ENCODE measurements at places on chromosomes 11 and 22.

- DNase-seq: no peak
These were observed 7.1 kb downstream of the DDB1 start for GRCh38 chr11:61325649-61326414.

DNA sequence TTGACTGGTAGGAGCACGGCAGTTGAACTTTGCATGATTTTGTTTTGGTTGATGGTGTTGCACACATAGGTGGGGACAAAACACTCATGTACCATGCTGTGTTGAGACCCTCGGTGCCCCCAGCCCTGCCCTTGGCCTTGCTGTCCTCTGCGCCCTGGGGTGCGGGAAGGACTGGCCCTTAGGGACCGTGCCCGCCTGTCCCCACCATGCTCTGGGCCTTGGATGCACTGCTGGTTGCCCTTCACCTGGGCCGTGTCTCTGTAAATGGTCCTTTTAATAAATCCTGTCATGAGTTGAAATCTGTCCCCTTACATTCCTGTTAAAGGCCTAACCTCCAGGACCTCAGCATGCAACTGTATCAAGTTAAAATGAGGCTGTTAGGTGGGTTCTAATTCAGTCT lies 102.3 kb upstream of the ANO1 start:
- DNase-seq: no peak

DNA sequence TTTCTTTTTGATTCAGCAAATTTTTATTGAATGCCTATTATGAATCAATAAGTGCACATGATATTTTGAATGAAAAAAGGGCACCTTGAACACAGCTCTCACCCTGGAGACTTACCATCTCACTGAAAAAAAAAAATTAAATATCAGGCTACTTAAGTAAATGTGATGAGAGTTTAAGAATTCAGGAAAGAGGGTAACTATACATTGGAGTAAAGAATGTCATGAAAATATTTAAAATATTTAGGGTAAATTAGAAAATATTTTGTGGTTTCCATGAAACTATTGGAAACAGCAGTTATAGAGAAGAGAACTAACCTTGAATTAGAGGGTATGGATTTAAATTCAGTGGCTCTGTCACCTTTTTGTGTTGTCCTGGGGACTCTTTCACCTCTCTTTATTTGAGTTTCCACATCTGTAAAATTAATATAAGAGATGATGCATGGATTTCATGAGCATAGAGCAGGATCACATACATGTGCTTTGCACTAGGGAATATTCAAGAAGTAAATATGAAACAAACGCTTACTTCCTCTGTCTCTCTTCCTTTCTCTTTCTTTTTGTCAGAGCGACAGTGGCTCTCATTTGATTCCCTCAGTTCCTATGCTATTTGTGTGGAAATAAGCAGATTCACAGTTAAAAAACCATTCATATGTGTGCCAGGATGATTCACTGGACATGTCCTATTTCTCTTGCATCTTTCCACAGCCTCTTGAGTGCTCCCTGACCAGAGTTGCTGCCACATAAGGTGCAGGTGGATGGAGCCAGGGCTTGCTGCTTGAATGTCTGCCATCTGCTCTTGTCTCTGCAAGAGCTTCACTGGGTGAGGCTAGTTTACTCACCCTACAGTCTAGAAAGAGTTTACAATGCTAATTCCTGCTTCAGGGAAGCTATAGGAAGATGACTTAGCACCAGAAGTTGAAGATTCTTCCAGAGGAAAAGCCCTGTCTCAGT lies 533.1 kb downstream of the ETS1 start:
- DNase-seq: no peak

DNA sequence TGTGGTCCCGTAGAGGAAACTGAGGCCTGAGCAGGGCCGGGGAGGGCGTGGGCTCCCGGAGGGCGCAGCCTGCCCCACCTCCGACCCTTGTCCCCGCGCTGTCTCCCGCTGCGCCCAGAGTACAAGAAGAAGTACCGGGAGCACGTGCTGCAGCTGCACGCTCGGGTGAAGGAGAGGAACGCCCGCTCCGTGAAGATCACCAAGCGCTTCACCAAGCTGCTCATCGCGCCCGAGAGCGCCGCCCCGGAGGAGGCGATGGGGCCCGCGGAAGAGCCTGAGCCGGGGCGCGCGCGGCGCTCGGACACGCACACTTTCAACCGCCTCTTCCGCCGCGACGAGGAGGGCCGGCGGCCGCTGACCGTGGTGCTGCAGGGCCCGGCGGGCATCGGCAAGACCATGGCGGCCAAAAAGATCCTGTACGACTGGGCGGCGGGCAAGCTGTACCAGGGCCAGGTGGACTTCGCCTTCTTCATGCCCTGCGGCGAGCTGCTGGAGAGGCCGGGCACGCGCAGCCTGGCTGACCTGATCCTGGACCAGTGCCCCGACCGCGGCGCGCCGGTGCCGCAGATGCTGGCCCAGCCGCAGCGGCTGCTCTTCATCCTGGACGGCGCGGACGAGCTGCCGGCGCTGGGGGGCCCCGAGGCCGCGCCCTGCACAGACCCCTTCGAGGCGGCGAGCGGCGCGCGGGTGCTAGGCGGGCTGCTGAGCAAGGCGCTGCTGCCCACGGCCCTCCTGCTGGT lies 1.9 kb downstream of the NLRP6 start:
- DNase-seq: no peak

- DNase-seq: no peak
These were observed 68.6 kb upstream of the TMEM45B start for GRCh38 chr11:129747071-129747470.

- no peak for DNase-seq
These were observed 65.5 kb downstream of the BCR start for GRCh38 chr22:23245799-23246136.

GRCh38 chr11:355581-356458 lies 13.5 kb upstream of the B4GALNT4 start:
- DNase-seq: no peak

- DNase-seq: no peak
These were observed 2.7 kb downstream of the CRYBB1 start for GRCh38 chr22:26615149-26615548.

- DNase-seq: no peak
These were observed 401.3 kb downstream of the LRRC4C start for GRCh38 chr11:41058138-41058537.

GRCh38 chr11:66689661-66690590 lies 12.2 kb upstream of the RBM4B start:
- DNase-seq: no peak

DNA sequence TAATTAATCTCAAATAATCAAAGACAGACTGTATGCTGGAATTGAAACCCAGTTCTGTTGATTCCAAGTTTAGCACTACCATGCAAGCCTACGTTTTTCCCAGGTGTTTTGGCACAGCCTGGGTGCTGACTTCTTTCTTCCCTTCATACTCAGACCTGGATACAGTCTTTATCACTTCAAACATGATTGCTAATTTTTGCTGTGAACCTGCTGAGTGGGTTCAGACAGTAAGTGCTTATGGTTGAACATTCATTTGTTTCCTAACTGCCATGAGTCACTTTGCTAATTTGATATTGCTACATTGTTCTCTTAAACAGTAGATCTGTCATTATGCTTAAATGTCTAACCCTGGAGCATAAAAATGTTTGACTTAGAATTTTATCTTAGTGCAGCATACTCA lies 12.2 kb downstream of the PAAF1 start:
- DNase-seq: no peak

DNA sequence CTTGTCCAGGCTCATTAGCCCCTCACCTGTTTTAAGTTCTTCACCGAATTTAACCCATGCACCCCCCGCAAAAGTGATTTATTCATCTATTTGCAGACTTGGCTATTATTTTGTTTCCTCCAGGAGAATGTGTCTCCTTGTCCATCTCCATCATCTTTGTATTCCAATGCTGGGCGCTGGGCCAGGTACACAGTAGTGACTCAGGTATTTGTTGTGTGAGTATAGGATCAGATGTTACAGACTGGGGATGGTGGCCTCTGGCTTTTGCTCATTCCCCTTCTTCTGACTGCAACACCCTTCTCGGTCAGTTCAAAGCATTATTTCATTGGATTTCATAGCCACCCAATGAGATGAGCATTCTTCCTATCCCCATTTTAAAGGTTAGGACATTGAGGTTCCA lies 408.2 kb downstream of the MN1 start:
- no peak for DNase-seq

- DNase-seq: no peak
These were observed 118.2 kb upstream of the CRYBB3 start for GRCh38 chr22:25081409-25081824.

DNA sequence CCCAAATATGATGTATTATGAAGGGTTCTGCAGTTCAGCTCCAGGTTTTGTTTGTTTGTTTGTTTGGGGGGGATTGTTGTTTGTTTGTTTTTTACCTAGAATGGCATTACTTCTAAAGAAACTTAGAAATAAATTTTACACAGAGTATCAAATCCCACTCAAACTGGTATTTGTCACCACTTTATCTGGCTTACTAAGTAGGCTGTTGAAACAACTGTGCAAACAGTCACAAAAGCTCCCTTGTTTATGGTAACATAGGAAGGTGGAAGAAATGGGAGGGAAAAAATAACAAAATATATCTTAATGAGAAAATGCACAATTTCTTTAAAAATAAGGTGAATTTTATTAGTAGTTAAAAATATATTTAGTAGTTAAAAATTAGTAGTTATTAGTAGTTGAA lies 108.3 kb upstream of the ANO5 start:
- DNase-seq: no peak

- DNase-seq: no peak
These were observed 15.1 kb downstream of the APOL6 start for GRCh38 chr22:35663371-35663770.

DNA sequence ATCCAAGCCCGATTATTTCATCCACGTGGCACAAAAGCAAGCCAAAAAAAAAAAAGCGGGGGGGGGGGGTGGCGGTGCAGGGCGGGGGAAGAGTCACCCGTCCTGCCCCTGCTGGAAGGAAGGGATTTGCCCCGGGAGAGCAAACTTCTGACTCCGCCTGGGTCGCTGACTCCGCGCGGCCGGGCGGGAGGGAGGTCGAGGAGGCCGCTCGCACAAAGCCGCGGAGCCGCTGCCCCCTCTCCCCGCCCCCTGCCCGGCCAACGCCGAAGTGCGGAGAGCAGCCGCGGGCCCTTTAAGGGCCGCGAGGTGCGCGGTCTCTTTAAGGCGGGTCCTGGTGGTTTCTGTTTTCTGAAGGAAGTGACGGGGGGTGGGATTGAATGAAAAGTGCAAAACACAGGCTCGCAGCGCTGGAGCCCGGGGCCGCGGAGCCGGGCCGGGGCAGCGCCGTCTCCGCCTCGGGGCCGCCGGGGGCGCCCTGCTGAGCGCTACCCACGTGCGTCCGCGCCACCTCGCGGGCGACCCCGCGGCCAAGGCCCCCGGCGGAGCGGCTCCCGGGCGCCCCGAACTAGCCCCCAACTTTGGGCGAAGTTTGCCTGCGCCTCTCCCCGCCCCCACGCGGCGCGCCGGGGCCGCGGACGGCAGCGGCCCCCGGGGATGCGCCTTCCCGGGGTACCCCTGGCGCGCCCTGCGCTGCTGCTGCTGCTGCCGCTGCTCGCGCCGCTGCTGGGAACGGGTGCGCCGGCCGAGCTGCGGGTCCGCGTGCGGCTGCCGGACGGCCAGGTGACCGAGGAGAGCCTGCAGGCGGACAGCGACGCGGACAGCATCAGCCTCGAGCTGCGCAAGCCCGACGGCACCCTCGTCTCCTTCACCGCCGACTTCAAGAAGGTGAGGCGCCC lies at the start of gene OAF:
Gene OAF (plus strand): TSS at position 407 of the 896 bp plus-strand sequence. CDS start 248 bp downstream, at position 655.
- no peak for DNase-seq

DNA sequence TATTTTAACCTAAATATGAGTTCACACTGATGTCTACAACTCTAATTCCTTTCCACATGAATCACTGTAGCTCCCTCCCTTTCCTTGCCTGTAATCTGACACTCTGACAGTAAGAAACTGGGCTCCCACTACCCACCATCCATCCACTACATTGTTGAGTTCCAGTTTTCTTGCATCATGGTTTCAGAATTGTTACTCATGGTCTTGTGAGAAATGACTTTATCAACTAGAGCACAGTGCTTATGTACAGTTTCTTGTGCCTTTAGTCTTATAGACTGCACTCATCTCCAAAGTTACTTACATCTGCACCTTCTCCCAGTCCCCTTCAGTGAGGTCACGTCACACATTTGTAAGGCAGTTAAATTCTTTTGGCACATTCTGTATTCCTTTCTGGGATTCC lies 78.6 kb downstream of the RTL6 start:
- DNase-seq: no peak

DNA sequence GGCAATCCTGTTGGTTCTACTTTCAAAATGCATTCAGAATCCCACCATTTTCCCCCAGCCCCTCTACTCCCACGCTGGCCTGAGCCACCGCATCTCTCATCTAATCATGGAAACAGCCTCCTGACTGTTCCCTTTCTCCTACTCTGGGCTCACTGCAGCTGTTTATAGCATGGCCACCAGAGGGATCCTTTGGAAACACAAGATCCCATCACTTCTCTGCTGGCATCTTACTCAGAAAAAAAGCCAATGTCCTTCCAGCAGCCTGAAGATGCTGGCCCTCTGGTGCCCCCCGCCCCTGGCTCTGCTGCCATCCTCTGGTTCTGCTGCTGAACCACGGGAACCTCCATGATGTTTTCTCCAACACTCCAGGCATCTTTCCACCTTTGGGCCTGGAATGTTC lies 11.1 kb downstream of the MS4A8 start:
- DNase-seq: no peak

DNA sequence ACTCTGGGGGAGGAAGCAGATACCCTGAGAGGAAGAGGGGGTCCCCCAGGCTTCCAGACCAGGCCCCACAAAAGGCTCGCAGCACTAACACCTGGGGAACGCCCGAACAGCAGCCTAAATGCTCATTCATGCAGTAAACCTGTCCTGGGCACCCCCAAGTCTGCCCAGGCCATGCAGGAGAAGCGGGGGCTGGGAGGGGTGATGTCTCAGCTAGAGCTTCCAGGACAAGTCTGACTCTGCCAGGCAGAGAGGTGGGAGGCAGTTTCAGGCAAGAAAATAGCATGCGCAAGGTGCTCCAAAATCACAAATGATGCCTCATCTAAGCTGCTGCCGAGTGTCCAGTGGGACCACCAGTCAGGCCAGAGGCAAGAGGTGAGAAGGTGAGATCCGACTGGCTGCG lies 14.6 kb downstream of the CABP7 start:
- DNase-seq: no peak

All from NCI-H187 treated with DMSO at 0.1 percent for 48 hours (cell line).